ENCODE measurements at places on chromosomes 6 and 20.

GRCh38 chr20:60669211-60669610 lies 582.9 kb upstream of the CDH4 start:
- DNase-seq: no peak

DNA sequence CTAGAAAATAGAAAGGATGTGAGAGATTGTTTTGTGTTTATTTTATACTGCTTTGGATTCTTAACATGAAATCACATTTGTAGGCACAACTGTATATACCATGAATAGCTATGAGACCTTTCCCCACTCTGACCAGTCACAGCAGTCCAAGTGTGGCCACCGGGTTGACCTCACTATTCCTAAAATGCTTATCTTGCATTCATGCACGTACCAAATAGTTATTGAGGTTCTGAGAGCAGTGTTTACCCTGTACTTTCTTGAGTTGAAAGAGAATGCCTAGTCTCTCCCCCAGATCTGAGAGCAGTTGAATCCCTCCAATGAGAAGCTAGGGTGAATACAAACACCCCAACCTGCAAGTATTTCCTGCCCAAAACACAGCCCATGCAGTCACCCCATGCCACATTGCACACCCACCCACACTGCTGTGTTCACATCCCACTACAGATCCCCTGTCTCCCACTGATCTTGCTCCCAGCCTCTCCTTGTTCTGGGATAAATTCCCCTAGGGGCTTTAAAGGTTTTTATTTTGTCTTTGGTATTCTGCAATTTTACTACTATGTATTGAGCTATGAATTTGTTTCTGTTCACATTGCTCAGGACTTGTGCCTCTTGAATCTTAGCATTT lies 51.6 kb downstream of the GOPC start:
- DNase-seq: no peak

DNA sequence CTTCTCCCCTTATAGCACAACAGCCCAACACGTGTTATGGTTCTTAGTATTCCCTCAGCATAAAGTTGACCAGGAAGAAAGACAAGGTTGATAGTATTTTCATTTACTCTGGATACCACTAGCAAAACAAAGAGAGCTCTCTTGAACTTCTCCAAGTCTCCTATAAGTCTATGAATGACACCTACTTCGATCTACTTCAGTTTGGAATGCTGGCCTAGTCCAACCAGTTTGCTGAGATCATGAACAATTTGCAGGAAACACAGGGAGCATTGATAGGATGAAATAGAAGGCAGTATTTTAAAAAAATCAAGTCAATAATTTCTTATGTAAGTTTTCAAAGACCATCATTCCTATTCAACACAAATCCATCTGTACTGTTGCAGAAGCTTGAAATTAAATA lies 93.6 kb downstream of the GJA10 start:
- no peak for DNase-seq

- no peak for DNase-seq
Measured at GRCh38 chr6:54525731-54526130, 217.5 kb downstream of the TINAG start.

- no peak for DNase-seq
Measured at GRCh38 chr6:3350252-3350796, 91.6 kb downstream of the PSMG4 start.

- DNase-seq: peak; percentile 60
Measured at GRCh38 chr6:5997420-5997987, 9.2 kb downstream of the NRN1 start.

DNA sequence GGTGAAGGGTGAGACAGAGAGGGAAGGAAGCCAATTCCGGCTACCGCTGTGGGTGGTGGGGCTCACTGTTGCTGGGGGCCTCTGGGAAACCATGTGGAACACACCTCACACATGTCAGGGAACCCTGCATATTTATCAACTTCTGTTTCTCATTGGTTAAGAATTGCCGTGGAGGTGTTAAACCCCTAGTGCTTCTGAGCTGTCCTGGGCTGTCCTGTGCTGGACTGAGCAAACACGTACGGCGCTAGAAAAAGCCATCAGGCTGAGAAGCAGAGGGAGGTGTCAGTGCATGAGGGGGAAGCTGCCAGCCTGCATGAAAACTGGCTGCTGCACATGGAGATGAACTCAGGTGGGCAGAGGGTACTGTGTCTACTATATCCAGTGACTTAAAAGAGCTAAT lies 103.9 kb upstream of the JAG1 start:
- DNase-seq: no peak

GRCh38 chr20:44279228-44279627 lies 31.8 kb downstream of the FITM2 start:
- DNase-seq: no peak

- DNase-seq: no peak
Measured at GRCh38 chr6:33070909-33071308, 2.5 kb downstream of the HLA-DPA1 start.

DNA sequence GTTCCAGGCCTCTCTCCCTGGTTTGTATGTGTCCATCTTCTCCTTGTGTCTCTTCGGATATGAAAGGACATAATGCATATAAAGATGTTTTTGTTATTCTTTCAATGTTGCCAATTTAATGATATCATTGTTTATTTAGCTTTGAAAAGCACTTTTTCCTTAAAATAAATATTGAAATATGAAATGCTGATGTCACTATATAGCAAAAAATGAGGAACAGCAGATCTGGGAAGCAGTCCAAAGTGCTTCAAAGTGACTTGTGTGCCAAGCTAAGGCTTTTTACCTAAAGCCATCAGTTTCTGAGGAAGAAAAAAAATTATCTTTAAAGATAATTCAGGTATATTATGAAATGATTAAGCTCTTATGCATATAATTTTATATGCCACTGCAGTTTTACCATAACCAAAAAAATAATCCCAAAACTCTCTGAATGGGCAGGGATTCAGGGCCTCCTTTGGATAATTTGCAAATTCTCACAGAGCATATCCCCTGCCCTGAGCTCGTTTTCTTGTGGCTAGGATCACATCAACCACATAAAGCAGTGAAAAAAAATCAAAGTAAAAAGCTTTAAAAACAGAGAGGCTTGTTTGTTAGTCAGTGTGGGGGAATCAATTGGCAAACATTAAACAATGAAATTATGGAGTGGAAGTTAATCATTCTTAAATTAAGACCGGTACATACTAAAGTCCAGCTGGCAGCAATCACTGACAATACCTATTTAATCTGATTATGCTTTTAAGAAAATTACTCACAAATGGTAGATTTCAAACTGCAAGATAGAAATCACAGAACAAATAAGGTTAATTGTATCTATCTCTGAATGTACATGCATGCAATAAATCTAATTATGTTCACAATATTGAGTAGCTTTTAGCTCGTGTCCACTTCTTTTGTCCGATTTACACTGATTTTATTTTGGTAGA lies 1027.9 kb upstream of the ADGRB3 start:
- DNase-seq: no peak

- no peak for DNase-seq
Measured at GRCh38 chr6:63685446-63686379, 50.1 kb downstream of the PHF3 start.

GRCh38 chr20:37179683-37180524 lies 556 bp upstream of the MROH8 start:
- no peak for DNase-seq

- no peak for DNase-seq
Measured at GRCh38 chr20:56637576-56637975, 8.5 kb downstream of the TFAP2C start.

- no peak for DNase-seq
Measured at GRCh38 chr6:139490482-139490881, 116.0 kb upstream of the CITED2 start.

DNA sequence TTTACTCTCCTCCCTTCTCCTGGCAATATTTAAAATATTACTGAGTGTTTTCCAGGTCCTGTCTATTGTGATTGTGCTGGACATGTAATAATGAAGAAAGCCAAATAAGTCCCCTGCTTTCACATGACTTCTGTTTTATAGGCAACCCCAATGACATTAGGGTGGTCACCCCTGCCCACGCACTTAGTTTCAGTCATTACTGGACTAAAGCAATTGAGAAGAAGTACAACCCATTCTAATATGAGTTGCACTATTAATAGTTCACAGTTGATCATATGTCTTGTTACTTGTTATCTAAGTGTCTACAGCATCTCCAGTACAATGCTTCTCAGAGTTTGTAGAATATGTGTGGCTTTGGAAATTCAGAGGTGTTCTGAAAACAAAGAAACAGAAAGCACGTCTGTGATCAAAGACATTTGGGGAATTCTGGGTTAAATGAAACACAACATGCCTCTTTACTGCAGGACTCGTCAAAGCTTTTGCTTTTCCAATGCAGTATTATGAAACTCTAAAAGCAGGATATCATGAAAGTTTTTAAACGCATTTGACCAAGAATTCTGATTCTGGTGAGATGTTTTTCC lies 789.5 kb downstream of the DHX35 start:
- no peak for DNase-seq

DNA sequence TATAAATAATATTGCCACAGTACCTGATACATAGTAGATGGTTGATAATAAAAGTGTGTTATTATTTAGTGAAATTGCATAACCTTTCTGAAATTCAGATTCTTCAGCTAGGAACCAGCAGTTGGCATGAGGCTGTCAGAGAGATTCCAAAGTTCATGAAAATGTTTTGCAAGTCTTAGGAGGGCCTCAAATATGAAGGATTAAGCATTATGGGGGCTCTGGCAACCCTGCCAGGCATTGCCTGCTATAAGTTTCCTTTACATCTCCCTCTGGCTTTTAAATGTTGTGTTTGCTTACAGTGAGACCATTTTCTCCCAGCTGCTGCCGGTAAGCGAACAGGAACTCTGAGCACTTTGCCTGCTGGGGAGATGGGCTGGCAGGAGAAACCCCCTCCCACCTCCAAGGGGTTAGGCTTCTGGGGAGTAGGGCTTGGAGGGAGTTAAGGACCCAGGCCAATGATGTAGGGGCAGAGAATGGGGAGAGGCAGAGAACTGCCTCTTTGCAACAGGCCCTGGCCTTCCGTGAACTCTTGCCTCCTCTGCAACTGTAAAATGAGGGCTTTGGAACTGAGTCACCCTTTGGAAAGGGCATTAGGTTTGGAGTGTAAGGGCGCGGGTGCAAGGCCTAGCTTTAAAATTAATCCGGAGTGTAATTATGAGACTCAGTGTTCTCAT lies 33.2 kb upstream of the KIF3B start:
- no peak for DNase-seq

DNA sequence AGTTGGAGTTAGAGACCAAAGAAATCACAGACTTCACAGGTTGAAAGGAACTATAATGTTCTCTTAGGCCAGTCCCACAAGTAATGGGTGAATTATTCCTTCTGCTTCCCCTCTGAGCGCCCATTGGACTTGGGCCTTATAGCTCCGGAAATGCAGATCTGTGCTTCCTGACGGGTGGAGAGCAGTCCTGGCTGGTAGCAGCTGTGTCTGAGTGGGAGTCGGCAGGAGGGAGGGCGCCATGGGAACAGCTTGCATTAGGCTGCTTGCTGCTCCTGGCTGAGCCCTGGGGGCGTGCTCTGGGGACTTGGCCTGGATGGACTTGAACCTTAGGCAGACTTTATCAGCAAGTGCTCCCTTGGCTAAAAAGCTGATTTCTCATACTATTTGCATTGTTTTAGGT lies 18.4 kb upstream of the NUP153 start:
- no peak for DNase-seq
